ENCODE measurements at places on chromosomes 5 and 9.

DNA sequence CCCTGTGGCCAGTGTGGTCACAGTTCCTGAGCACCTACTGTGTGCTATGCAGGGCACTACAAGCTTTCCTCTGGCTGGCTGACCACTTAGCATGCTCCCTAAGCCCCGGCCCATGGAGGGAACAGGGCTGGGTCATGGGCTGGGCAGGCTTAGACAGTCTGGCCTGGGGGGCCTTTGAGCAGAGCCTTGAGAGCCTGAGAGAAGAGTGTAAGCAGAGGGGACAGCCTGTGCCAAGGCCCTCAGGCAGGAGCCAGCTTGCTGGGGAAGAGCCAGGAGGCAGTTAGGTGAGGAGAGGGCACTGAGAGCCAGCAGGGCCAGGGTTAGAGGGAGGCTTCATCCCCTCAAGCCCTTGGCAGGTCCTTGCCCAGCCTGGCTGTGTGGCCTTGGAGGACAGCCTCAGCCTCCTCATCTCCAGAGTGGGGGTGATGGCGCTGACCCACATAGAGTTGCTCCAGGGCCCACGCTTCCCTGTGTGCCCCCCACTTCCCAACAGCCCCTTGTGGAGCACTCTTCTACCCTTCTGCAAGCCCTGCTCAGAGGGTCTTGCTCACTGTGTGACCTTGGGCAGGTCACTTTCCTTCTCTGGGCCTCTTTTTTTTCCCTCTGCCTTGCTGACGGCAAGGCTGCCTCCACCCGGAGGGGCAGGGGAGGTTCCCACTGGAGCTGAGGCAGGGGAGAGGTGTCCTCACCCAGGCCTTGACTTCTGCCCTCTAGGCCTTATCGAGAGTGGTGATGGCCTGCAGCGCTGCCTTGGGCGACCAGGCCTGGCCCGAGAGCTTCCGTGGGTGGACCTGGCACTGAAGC, 107.1 kb downstream of the PHF2 start:
- DNase-seq = no peak

DNA sequence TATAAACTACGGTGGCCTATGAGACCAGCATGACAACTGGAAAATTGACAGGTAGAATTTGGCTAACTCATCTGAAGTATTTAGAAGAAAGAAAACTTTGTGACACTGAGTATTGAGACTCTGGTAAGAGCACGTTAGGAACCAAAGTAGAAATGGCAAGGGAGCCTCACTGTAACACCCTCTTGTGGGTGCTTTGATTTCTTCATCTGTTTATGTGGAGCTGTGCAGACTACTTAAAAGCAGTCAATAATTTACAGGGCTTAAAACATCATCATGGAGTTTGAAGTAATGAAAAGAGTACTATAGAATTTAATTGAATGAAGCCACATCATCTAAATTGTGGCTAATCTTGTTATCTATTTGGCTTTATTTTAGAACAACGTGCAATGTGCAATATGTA, 414.2 kb downstream of the CCDC171 start:
- DNase-seq = no peak

- DNase-seq = no peak
Observed at GRCh38 chr5:172180936-172181335, 7.1 kb downstream of the STK10 start.

DNA sequence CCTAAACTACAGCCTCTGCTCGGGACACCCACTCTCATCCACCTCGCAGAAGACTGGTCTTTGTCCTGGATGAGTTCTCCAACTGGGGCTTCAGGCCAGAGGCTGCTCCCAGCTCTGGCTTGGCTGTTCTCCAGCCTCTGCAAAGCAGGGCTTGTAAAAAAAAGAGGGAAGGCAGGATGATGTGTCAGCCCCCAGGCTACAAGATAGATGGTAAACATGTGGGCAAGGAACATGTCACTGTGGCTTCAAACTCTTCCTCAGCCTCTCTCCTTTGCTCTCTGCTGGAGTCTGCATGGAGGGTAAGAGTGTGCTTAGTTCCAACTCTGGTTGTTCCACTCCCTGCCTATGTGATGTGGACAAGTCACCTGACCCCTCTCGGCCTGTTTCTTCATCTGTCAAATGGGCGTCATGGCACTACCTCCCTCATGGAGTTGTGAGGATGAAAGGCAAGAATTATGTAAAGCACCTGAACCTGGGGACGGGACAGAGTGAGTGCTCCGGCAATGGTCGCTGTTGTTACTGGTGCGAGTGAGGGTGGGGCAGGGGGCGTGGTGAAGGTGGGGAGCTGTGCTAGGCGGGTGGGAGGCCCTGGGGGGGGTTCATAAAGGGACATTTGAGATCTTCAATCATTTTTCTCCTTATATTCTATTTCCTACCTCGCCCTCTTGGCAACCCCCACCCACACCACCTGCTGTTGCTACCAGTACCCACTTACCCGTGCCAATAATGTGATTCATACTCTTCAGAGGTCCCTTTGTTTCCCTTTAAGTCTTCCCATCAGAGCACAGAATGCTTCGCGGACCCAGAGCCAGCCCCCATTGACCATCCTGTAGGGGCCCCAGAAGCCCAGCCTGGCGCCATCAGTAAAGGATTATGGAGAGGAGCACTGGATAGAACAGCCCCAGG, 6.8 kb upstream of the ZNF79 start:
- no peak for DNase-seq

GRCh38 chr5:137575847-137576246, 76.7 kb upstream of the SPOCK1 start:
- no peak for DNase-seq

- DNase-seq = no peak
Observed at GRCh38 chr9:14926941-14927624, 16.9 kb upstream of the FREM1 start.

- DNase-seq = no peak
Observed at GRCh38 chr9:20551236-20551635, 71.1 kb downstream of the MLLT3 start.

- no peak for DNase-seq
Observed at GRCh38 chr9:116287721-116288120, 134.1 kb downstream of the PAPPA start.

Data from brain pericyte (primary cell).